Activated CD8-positive, alpha-beta memory T cell treated with anti-CD3 and anti-CD28 coated beads for 24 hours (primary cell): ENCODE measurements at places on chromosomes 6 and 20.

- DNase-seq: no peak
These were observed 328.4 kb downstream of the CDC5L start for GRCh38 chr6:44715925-44716324.

- no peak for DNase-seq
These were observed 68.7 kb upstream of the KCNG1 start for GRCh38 chr20:51091406-51092195.

- no peak for DNase-seq
These were observed 230.8 kb downstream of the FOXA2 start for GRCh38 chr20:22353586-22353985.

- no peak for DNase-seq
These were observed 38.7 kb downstream of the ZNF133 start for GRCh38 chr20:18326990-18327389.

DNA sequence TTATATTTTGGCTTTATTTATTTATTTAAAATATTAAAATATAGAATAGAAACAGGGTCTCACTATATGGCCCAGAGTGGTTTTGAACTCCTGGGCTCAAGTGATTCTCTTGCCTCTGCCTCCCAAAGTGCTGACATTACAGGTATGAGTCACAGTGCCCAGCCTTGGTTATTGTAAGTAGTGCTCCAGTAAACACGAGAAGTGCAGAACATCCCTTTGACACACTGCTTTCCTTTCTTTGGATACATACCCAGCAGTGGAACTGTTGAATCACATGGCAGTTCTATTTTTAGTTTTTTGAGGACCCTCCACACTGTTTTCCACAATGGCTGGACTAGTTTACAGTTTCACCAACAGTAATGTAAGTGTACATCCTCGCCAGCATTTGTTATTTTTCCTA is 203.9 kb downstream of the PHF3 start:
- DNase-seq: no peak

- no peak for DNase-seq
These were observed 431.2 kb downstream of the GRIK2 start for GRCh38 chr6:101824551-101825345.

GRCh38 chr6:83114164-83114563 is 46.7 kb downstream of the DOP1A start:
- no peak for DNase-seq

DNA sequence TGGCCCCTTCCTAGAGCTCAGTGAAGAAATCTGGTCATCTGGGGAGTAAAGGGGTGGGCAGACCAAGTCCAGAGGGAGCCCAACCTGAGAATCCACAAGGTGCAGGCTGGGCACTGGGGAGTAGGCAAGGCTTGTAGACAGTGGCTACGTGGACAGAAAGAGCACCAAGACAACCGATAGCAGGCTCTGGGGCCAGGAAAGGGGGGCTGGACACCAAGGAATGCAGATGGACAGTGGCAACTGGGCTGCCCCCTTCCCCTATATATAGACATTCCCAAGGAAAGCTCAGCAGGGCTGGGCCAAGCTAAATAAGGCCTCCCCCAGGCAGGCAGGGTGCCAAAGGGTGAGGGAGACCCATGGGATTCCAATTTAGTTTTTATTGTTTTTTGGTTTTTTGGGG is 1.5 kb upstream of the TNNC2 start:
- no peak for DNase-seq

GRCh38 chr6:158471339-158471738 is 88.6 kb upstream of the TMEM181 start:
- no peak for DNase-seq

DNA sequence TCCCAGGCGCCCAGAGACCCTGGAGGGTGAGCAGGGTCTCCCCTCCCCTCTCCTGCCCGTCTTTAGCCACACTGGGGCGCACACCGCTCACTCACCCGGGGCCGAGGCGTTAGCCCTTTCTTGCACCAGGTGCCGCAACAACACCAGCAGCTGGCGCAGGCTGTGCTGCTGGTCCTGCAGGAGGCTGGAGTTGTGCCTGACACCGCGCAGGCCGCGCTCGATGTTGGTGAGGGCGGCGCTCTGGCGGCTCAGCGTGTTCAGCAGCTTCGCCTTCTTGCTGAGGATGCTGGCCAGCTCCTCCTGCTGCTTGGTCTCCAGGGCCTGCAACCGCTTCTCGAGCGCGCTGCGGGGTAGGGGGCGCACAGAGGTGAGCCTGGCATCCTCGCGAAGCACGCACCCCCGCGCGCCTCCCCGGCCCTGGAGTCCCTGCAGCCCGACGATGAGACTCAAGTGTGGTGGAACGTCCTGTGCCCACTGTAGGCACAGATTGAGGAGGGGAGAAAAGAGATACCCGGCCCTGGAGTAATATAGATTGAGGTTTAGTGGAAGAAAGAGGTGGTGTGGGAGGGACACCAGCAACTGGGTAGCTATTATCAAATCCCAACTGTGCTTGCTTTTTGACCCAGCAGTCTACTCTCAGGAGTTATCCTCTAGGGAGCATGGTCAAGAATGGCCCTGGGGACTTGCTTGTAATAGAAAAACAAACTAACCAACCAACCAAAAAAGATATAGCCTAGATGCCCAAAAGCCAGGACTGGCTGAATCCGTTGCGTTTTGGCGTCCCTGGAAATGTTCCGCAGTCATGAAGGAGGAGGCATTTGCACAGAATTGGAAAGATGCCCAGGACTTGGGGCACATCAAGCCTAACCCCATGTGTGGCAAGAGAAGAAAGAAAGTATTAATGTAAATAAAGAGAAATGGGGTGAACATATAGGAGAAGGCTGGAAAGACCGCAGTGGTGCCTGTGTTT is 30.9 kb downstream of the ANGPT4 start:
- no peak for DNase-seq

- DNase-seq: no peak
These were observed 70.2 kb downstream of the RIN2 start for GRCh38 chr20:19828232-19828631.

DNA sequence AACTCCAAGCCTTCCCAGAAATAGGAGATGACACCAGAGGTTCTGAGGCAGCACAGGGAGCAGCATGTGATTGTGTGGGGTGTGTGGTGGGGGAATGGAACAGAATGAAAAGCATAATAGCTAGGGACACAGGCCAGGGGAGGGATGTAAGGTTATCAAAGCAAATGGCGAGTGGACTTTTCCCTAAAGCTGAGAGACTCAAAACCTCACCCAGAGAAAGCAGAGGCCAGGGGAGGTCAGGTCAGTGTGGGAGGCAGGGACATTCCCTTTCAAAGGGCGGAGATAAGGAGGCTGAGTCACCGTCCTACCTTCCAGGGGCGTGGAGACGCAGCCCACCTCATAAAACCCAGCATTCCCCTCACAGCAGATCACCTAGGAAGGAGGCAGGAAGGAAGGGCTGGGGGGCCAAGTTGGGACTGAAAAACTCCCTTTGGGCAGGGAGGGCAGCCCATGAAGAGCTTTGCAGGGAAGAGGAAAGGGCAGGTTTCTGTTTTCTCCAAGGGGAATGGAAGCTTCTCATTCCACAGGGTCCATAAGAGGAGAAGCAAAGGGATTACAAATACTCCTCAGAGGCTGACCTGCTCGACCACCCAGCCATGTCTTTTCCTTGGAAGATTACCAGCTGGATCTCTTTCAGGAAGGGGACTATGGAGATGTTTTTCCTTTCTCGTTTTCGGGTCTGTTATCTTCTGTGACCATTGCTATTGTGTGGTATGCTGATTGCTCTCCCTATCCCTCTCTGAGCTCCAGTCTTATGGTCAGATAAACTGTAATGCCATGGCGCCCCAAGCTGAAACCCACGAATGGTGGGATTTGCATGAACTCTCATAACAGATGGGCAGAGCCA is 9.6 kb upstream of the LY6G5C start:
- no peak for DNase-seq

- DNase-seq: peak; percentile 49
These were observed 49.4 kb downstream of the ERMARD start for GRCh38 chr6:169800668-169801395.

GRCh38 chr6:169232507-169232931 is 21.1 kb downstream of the THBS2 start:
- peak; percentile 47 for DNase-seq

DNA sequence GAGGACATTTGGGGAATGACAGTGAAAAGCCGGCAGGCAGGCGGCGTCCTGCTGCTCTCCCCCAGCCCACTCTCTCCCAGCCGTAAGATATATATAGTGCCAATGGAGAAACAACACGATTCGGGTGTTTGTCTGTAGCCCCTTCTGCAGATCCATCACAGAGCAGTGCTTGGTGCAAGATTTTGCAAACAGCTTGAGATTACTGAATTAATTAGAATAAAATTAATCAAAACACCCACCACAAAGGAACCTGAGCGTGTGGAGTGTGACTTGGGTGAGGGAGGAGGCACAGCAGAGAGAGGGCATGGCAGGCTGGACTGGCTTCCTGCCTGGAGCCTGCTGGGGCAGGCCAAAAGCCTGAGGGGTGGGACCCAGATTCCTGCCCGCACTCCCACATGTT is 28.8 kb upstream of the CCDC167 start:
- no peak for DNase-seq

DNA sequence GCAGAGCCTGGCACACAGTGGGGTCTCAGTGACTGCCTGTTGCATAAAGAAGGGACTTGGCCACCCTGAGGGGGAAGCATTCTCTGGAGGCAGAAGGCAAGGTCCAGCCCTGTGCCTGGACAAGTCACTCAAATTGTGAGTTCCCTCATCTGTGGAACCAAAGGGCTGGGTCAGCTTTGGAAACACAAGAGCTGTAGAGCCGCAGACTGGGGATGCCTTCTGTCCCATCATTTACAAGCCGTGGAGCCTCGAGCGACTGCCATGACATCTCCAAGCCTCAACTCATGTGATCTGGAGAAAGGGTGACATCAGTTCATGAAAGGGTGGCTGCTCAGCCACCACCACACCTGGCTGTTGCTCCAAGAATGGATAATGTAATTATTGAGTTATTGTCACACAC is 20.4 kb upstream of the SIRPD start:
- DNase-seq: no peak

DNA sequence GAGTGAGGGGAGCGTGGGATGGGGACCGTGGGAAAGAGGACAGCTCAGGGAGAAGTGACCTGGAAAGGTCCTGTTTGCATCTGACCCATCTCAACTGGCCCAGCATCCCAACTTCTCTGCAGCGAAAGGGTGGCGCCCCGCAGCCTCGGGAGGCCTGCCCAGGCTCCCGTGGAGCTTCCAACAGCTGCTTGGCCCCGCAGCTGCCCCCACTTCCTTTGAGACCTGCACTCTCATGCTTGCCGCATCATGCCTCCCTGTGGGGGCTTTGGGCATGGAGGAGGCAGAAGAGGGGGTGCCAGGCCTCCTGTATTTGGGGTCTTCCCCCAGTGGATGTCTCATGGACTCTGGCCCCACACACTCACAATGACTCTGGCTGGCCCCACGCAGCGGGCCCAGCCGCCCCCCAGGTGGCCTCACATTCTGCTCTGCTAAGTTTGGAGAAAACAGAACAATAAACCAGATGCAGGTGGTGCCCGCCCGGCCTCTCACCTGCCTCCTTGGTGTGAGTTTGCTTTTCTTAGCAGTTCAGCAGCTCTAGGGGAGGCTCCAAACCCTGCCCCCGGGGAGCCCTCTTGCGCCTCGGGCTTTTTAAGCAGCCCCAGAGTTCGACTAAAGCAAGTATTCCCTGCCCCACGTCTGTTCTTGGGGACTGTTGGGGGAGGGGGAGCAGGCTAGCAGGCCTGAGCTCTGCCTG is 40.7 kb downstream of the CPXM1 start:
- DNase-seq: peak; percentile 47

GRCh38 chr6:125974214-125974866 is 12.0 kb upstream of the TRMT11 start:
- no peak for DNase-seq

GRCh38 chr20:36017048-36017951 is 48.9 kb downstream of the CNBD2 start:
- no peak for DNase-seq

DNA sequence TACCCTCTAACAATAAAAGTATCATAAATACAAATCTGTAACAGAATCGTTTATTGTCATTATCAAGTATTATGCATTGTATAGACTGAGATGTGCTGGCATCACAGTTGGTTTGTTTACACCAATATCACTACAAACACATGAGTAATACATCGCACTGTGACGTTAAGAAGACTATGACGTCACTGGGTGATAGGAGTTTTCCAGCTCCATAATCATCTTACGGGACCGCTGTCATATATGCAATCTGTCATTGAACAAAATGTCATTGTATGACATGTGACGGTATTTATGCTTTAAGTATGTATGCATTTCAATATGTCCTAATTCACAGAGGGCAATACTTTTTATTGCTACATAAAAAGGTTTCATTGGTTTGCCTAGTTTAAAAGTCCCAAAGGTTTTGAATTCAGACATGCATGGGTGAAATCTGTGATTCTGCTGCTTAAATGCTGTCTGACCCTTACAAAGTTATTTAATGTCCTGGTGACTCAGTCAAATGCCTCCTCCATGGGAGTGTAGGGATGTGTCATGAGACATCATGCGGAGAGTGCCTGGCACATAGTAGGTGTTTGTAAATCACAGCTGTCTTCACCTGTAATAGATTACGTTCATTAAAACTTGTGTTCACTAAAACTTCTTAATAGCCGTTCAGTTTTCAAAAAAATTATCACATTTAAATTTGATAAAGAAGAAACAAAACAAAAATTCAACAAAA is 160.7 kb upstream of the PDE10A start:
- no peak for DNase-seq

GRCh38 chr20:25165128-25165527 is 30.4 kb upstream of the ENTPD6 start:
- no peak for DNase-seq

DNA sequence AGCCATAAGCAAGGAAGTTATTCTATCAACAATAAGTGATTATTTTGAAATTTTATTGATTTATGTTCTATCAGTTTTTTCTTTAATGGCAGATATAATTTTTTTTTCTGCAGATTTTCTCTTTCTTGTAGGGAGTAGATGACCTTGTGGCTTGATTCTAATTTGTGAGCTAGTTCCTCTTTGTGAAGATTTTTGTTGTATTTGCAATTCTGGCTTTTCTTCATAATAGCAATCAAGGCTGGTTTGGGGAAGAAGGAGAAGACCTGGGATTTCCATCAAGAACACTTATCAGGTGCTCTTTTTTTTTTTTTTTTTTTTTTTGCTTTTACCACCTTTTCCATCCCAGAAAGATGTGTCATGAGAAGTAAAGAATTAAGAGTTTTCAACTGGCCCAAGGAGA is 324.2 kb upstream of the MAN1A1 start:
- no peak for DNase-seq

GRCh38 chr6:74596588-74596987 is 609.3 kb downstream of the COL12A1 start:
- no peak for DNase-seq

- no peak for DNase-seq
These were observed 86.0 kb downstream of the MYB start for GRCh38 chr6:135267085-135267484.

- DNase-seq: no peak
These were observed 257.6 kb downstream of the HDGFL1 start for GRCh38 chr6:22826961-22827360.

DNA sequence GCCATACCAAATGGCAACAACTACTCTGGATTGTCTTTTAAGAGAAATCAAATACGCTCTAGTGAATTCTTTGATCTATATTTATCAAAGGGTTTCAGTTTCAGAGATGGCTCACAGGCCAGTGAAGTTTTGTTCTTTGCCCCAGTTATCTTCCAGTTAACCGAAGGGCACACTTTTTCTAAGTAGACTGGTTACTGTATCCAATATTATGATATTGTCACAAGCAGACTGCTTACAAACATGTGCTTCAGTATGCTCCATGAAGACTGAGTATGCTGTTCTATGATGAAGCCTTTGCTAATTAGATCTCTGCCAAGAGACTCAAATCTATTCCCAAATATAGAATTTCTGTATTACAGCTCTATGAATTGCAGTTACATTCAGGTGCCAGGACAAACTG is 181.1 kb downstream of the REV3L start:
- no peak for DNase-seq

- no peak for DNase-seq
These were observed 425.1 kb downstream of the FOXA2 start for GRCh38 chr20:22159276-22159675.
